Left renal cortex interstitium (tissue), 4 donors: ENCODE measurements at places on chromosomes 5 and 9.

DNA sequence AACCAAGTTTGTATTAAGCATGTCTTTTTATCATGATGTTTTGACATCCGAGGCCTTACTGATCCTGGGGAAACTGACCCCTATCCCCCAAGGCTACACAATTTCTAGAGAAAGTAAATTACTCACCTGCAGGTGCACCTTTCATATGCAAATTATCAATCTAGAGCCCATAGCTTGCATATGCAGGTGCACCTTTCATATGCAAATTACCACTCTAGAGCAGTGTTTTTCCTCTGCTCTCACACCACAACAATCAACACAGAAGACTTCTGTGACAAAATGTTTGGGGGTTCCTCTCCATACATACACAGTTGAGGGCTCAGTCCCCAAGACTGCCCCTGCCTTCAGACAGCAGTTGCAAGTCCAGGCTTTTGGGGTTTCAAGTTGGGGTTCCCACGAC lies 203.7 kb upstream of the RORB start:
- DNase-seq = no peak

GRCh38 chr5:76808141-76808691 lies 10.6 kb upstream of the F2RL1 start:
- DNase-seq = no peak

GRCh38 chr5:56734091-56734694 lies 81.2 kb upstream of the MAP3K1 start:
- DNase-seq = no peak

- DNase-seq = no peak
Observed at GRCh38 chr9:12964271-12964670, 189.5 kb downstream of the LURAP1L start.

GRCh38 chr5:101950019-101950418 lies 346.1 kb downstream of the SLCO4C1 start:
- DNase-seq = no peak

DNA sequence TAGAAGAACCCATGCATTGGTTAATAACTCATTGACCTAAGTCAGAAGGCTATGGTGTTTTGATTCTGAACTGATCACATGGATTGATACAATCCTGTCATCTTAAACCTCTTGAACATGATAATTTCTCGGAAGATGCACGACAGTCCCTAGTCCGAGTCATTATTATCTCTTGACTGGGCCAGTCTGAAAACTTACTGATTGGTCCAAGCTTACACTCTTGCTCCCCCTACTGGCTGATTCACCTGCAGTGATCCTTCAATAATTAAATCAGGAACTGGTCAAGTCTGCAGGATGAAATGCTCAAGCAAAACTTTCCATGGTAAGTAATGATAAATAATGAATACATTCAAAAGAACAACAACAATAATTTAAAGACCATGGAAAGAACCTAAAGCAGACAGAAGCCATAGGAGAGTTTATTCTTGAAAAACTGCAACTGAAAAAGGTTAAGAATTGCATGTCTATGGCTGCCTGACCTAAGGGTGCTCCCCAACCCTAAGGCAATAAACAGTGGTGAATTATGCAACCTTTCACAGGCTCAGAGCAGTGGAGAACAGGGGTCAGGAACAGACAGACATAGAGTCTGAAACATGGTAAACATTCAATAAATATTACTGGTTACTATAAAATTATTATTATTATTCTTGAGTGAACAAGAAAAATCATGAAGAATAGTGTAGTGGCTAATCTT lies 79.3 kb downstream of the BRINP1 start:
- no peak for DNase-seq

- DNase-seq = no peak
Observed at GRCh38 chr5:134018154-134018985, 13.6 kb upstream of the VDAC1 start.

GRCh38 chr9:97307091-97307490 lies 368 bp upstream of the CCDC180 start:
- peak; percentile 74 for DNase-seq

- no peak for DNase-seq
Observed at GRCh38 chr5:59656351-59657254, 236.9 kb downstream of the PDE4D start.

- no peak for DNase-seq
Observed at GRCh38 chr9:9961487-9961886, 651.3 kb downstream of the PTPRD start.
